ENCODE measurements at places on chromosomes 11 and 22. TPM values are rescaled to one million over a fixed set of nuclear protein-coding genes. Genes with fewer than 3 reads are reported as not detected.

The POU2AF3 gene
- total RNA-seq, result 0.36 TPM

The KCNC1 gene
- not detected for total RNA-seq

The C11orf42 gene
- not detected for total RNA-seq

The C11orf87 gene
- total RNA-seq, result under 0.01 TPM

The TSGA10IP gene
- total RNA-seq, result not detected

The MLC1 gene
- total RNA-seq, result not detected

The THRSP gene
- not detected for total RNA-seq

The TCF20 gene
- total RNA-seq, result 69.4 TPM

The PATE4 gene
- not detected for total RNA-seq

The ELF5 gene
- under 0.01 TPM for total RNA-seq

The MS4A6E gene
- total RNA-seq, result not detected

The RFPL1 gene
- not detected for total RNA-seq

The OR52K1 gene
- not detected for total RNA-seq

The VSTM5 gene
- total RNA-seq, result 0.43 TPM

The LINC01488 gene
- not detected for total RNA-seq

The OR52I2 gene
- not detected for total RNA-seq

The C11orf21 gene
- total RNA-seq, result not detected

The OR2D2 gene
- under 0.01 TPM for total RNA-seq

The SMIM35 gene
- not detected for total RNA-seq

Data from nasal cavity respiratory epithelium epithelial cell of viscerocranial mucosa (primary cell).